Memory B cell (primary cell): ENCODE measurements at places on chromosomes 4 and X.

GRCh38 chr4:73734530-73735001 lies 5.8 kb upstream of the CXCL8 start:
- DNase-seq: no peak

GRCh38 chr4:99290848-99291786 lies at the start of gene ADH1A:
Gene ADH1A (minus strand): TSS chr4:99290985. CDS start chr4:99290914, 71 bp downstream.
- no peak for DNase-seq

DNA sequence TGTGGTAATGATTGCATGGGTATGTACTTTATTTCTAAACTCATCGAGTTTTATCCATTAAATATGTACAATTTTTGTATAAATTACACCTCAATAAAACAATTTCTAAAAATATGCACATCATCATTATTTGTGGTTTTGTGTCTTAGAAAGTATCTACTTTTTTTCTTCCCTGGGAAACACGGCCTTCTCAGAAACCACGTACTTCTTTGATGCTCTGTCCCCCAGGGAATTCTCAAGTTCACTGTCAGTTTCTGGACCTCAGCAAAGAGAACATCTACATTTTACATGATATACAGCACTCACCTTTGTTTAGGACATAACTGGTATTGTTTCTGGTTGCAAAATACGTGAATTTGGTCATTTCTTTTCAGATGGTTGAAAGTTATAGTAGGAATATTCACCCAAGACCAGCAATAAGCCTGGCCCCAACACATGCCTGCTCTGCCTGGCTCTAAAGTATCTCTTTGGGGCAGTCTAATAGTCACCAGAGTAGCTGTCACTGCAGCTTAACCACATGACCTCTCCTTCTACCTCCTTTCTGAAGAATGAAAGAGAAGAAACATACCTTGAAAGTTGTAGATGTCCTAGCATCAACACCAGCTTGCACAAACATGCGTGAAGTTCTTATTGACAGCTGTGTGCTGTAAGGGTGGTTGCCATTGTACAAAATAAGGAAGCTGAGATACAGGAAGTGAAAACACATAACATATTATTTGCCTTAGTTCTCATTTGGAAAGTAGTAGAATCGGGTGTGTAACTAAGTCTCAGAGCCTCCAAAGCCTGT lies 48.4 kb upstream of the SPANXN4 start:
- DNase-seq: peak; percentile 4

DNA sequence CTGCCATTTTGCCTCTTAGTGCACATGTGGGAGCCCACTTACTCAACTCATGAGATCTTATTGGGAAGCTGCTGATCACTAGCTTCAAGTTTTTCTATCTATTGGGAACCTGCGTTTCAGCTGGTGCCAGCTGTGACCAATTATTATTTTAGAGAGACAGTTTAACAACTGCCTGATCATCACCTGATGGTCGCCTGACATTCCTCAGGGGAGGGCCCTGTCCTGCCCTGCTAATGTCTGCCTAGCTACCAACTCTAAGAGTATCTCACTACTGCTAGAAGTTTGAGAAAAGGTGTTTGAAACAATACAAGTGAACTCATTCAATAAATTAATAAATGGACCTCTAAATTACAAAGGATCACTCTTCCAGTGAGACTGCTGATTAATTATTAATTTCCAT lies 95.5 kb downstream of the PCDH7 start:
- no peak for DNase-seq

DNA sequence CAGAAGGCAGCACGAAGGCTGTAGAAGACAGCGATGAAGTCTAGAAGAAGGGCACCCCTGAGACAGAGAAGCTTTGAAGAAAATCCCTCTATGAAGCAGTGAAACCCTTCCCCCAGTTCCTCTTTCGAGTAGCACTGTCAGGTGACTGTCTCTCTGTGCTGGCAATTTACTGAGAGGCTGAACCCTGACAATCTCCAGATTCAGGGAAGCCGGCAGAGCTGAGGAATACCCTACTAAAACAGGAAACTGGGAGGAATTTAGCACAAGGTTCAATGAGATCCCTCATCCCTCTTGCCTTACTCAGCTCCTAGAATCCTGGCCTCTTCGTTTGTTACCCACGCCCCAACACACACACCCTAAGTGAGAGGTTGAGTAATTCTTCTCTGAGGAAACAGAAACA lies 239.7 kb upstream of the NOCT start:
- DNase-seq: no peak

DNA sequence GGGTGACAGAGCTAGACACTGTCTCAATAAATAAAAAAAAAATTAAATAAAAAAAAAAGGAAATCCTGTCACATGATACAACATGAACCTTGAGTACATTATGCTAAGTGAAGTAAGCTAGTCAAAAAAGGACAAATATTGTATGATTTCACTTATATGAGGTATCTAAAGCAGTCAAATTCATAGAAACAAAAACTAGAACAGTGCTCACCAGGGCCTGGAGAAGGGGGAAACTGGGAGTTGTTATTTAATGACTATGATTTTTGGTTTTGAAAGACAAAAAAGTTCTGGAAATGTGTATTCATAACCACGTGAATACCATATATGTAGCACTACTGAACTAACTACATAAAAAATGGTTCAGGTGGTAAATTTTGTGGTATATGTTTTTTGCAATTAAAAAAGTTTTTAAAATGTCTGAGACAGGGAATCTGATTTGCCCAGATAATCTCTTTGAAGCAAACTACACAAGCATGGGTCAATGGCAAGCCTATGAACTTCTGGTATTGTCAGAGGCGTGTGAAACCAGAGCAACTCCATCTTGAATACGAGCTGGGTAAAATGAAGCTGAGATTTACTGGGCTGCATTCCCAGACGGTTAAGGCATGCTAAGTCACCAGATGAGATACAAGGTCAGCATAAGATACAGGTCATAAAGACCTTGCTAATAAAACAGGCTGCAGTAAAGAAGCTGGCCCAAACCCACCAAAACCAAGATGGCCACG lies 42.3 kb downstream of the ANAPC10 start:
- no peak for DNase-seq

GRCh38 chr4:7638489-7638888 lies 203.8 kb upstream of the PSAPL1 start:
- DNase-seq: no peak

GRCh38 chr4:2927696-2928075 lies 35.5 kb downstream of the NOP14 start:
- DNase-seq: no peak

GRCh38 chr4:159101988-159102621 lies 774 bp upstream of the RAPGEF2 start:
- no peak for DNase-seq
